Activated T-cell treated with anti-CD3 and anti-CD28 coated beads, Interleukin-2, amount 50 U/mL, for 72 hours (primary cell): ENCODE measurements at places on chromosomes 2 and 18.
A peak's percentile ranks its signal among the peaks of the same experiment; 100 is the strongest.

DNA sequence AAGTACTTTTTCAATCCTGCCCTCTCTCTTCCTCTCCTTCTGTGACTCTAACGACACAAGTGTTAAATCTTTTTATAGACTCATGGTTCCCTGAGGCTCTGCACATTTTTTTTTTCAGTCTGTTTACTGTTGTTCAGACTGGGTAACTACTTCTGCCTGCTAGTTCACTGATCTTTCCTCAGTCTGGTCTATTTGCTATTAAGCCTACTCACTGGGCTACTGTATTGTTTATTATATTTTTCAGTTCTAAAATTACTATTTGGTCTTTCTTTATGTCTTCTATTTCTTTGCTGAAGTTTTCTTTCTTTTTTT is 21.3 kb downstream of the PPP3R1 start:
- H3K36me3 ChIP-seq = no peaks in the 10 kb centered on the region
- no peak for DNase-seq
- peak overlapping the region; percentile 64 for H3K4me3 ChIP-seq
- H3K27me3 ChIP-seq = no peaks in the 10 kb centered on the region
- H3K27ac ChIP-seq = peak overlapping the region; percentile 97

DNA sequence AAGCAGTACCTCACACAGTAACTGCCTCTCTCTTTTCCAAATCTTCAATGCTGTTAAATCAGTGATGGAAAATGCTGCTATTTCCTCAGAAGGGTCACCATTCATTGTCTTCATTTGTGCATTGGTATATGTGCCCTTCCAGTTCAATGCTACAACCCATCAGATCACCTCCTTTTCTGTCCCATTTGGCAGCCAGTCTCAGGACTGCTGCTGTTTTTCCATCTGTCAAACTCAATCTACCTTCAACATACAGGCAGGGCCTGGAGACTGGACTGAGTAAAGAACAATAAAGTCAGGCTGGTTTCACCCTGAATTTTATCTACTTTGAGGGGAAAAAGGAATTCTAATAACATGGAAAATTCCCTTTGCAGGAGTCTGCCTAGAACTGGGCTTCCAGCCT is 17.9 kb downstream of the ZNF385B start:
- no peaks in the 10 kb centered on the region for H3K4me1 ChIP-seq
- H3K36me3 ChIP-seq = no peaks in the 10 kb centered on the region
- H3K27ac ChIP-seq = no peak overlapping the region
- peaks cover 19% of the 10 kb centered on the region for H3K27me3 ChIP-seq

- H3K36me3 ChIP-seq = no peaks in the 10 kb centered on the region
- H3K27ac ChIP-seq = no peak within 1 kb of the TSS
- peak; percentile 81 for DNase-seq
Observed at GRCh38 chr2:191245046-191245868, at the start of gene MYO1B. Gene MYO1B, plus strand, starts transcription at chr2:191245404. Its CDS starts 31,492 bp downstream, at chr2:191276896.

- no peak overlapping the region for H3K4me3 ChIP-seq
- no peak for DNase-seq
- peaks cover 6% of the 10 kb centered on the region for H3K4me1 ChIP-seq
- no peaks in the 10 kb centered on the region for H3K36me3 ChIP-seq
Observed at GRCh38 chr2:144704709-144705095, 184.8 kb upstream of the ZEB2 start.

- H3K4me3 ChIP-seq = no peak overlapping the region
- H3K4me1 ChIP-seq = no peaks in the 10 kb centered on the region
- no peaks in the 10 kb centered on the region for H3K36me3 ChIP-seq
Observed at GRCh38 chr2:166784296-166784946, 103.9 kb upstream of the XIRP2 start.

DNA sequence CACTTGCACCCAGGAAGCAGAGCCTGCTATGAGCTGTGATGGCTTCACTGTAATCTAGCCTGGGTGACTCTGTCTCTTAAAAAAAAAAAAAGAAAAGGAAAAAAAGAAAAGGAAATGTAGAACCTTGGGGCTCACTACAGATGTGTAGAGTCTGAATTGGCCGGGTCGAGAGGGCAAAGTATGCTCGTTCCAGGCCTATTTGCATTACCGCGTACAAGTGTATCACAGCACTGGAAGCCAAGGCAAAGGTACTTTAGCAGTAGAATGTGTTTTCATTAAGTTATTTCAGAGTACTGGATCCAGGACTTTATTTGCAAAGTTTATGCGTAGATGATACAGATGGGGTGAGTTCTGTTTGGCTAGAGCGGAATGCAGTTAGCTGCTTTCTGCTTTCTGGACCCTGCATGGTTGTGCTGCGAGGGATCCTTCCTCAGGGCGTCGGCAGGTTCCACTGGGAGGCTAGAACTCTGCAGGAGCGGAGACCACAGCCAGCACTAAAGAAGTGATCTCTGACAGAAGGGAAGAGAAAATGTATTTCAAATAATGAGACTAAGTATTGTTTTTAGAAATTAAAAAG is 51.8 kb downstream of the LDLRAD4 start:
- H3K4me1 ChIP-seq = peaks cover 94% of the 10 kb centered on the region
- H3K36me3 ChIP-seq = peaks cover 3% of the 10 kb centered on the region
- DNase-seq = no peak
- peak overlapping the region; percentile 93 for H3K4me3 ChIP-seq
- H3K27me3 ChIP-seq = peaks cover under 1% of the 10 kb centered on the region

DNA sequence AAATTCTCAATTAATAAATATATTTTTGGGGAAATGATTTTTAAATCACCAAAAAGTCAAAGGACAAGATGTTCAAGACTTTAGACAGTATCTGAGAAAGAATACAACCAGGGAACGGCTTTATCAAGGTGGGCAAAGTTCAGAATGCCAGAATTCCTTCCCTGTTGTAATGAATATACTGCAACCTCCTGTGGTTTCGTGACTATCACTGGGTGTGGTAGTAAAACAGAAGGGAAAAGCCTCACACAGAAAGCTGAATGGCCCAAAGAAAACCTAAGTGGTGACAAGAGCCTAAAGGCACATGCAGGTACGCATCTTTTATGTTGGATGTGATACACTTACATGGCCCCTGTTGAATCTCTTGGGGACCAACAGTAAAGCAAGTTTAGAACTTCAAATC is 37.1 kb downstream of the MBD2 start:
- no peaks in the 10 kb centered on the region for H3K4me1 ChIP-seq
- H3K4me3 ChIP-seq = no peak overlapping the region
- H3K36me3 ChIP-seq = peaks cover 14% of the 10 kb centered on the region
- no peak overlapping the region for H3K27ac ChIP-seq
- DNase-seq = no peak

DNA sequence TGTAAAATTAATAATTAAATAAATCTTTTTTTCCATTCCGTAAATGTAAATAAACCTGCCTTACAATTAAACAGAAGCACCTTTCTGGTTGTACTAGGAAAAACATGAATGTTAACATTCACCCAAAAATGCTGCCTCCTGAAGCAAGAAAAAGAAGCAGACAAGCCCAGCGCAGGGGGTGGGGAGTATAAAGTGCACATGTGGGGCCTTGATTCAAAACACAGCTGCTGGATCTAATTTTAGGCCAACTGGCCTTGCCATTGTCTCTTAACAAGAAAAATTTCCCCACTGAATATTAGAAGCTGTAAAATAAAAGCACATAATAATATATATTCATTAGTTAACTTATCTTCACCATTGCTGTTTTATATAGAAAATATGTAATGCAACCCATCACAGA is 28.3 kb downstream of the TCF4 start:
- no peak overlapping the region for H3K4me3 ChIP-seq
- no peak overlapping the region for H3K27ac ChIP-seq
- no peaks in the 10 kb centered on the region for H3K4me1 ChIP-seq
- no peaks in the 10 kb centered on the region for H3K27me3 ChIP-seq

DNA sequence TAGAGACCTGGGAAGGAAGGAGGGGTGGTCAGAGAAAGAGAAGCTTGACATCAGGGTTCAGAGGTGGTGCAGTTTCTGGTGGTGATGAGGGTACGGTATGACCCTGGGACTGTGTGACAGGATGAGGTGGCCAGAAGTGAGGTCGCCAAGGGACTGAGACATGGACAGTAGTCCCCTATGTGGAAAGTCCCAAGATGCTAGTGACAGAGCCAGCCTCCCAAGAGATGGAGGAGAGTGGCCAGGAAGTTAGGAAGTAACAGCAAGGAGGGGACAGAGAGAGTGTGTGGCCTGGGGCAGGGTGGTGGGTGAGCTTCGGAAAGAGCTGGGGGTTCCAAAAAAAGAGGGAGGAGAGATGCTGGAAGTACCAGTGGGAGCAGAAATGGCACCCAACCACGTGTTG is 66.0 kb downstream of the SMAD7 start:
- H3K27ac ChIP-seq = no peak overlapping the region
- H3K4me1 ChIP-seq = no peaks in the 10 kb centered on the region
- H3K36me3 ChIP-seq = no peaks in the 10 kb centered on the region
- DNase-seq = no peak
- H3K4me3 ChIP-seq = no peak overlapping the region
- H3K27me3 ChIP-seq = peaks cover 7% of the 10 kb centered on the region

DNA sequence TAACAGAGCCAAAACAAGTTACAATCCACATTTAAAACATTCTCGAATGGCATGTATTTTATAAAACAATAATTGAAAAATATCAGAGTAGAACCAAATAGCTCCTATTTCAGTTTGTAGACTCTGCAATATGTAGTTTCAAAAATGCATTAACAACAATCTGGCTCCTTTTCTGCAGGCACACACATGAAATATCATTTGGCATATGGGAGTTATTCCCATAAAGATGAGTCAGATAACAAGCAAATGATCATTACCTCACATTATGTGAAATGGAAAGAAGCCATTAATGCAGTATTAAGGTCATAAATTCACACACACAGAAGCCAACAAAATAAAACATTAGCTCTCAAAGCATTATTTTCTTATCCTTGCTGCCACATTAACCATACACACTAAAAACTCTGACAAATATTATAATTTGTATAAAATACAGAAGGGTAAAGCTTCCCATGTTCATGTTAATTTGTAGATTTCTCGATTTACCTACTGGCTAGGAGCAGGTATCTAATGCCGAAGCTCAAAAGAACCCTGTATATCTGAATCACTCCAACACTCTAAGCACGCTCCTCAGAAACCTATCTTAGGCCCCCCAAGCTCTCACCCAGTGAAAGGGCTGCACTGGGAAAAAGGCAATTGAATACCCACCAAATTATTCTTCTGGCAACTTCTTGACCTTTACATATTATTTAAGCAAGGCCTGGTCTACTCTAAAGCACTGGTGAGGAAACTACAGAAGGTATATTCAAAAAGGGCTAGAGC is 13.8 kb downstream of the NBAS start:
- no peak overlapping the region for H3K4me3 ChIP-seq
- no peak overlapping the region for H3K27ac ChIP-seq
- no peak for DNase-seq
- no peaks in the 10 kb centered on the region for H3K4me1 ChIP-seq
- H3K36me3 ChIP-seq = no peaks in the 10 kb centered on the region
- H3K27me3 ChIP-seq = no peaks in the 10 kb centered on the region

DNA sequence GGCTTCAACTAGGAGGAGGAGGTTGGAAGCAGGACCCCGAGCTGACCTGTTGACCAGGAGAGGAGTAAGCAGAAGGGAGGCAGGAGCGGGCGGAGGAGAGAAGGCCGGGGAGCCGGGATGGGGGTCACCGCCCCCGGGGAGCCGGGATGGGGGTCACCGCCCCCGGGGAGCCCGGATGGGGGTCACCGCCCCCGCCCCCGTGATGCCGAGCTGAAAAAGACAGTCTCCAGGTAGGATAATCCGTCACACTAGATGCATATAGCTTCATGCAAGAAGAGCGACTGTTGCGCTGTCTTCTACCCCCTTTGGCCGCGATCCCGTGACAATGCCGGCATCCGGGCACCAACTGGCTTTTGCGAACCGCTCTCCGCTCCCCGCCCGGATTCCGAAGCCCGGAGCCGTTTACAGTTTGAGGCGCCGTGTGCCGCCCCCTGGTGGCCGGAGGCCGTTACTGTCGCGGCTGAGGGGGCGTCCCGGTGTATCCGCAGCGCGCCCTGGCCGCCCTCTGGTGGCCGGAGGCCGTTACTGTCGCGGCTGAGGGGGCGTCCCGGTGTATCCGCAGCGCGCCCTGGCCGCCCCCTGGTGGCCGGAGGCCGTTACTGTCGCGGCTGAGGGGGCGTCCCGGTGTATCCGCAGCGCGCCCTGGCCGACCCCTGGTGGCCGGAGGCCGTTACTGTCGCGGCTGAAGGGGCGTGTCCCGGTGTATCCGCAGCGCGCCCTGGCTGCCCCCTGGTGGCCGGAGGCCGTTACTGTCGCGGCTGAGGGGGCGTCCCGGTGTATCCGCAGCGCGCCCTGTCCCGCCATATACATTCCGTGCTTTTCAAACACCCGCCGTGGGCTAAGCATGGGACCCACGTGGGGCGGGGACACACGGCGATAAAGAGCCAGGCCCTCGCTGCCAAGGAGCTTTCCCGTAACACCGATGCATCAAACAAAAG is 89.6 kb downstream of the ACTR3 start:
- H3K4me1 ChIP-seq = peaks cover 19% of the 10 kb centered on the region
- no peak overlapping the region for H3K4me3 ChIP-seq
- H3K36me3 ChIP-seq = peaks cover 7% of the 10 kb centered on the region
- peak; percentile 85 for DNase-seq

DNA sequence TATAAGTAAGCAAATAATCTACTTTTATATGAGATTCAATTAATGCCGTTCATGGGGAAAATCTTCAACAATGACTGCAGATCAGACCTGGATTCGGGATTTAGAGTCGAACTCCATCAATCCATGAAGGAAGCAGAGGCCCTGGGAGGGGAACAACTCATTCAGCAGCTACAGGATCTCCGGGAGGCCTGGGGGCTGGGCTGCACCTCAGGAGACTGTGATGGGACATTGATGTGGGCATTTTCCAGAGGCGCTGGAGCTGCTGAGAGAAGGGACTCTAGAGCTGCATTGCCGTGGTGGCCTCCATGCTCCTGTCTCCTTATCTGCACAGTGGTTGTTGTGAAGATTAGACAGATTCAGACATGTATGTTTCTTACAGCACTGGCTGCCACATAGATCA is 76.9 kb downstream of the MYT1L start:
- H3K4me3 ChIP-seq = no peak overlapping the region
- no peak overlapping the region for H3K27ac ChIP-seq
- H3K27me3 ChIP-seq = no peaks in the 10 kb centered on the region
- no peak for DNase-seq
